ENCODE measurements at places on chromosomes 12 and 14.
A peak's percentile ranks its signal among the peaks of the same experiment; 100 is the strongest.

GRCh38 chr12:70576341-70577282 lies 60.6 kb downstream of the PTPRB start:
- peak; percentile 54 for DNase-seq

DNA sequence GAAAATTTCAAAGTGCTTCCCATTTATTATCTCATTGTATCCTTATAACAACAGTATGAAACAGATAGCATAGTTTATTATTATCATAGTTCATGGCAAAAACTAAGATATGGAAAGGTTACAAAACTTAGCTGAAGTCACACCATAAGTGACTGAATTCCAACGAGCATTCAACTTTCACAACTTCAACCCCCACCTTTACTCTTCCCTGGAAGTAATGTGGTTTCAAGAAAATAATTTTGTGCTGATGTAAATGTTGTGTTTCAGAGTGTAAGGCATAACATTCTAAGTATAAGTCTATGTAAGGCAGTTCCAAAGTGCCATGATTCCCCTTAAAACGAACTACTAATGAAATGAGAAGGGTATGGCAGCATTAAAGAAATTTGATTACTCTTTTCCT lies 454.5 kb downstream of the BCAT1 start:
- no peak for DNase-seq

DNA sequence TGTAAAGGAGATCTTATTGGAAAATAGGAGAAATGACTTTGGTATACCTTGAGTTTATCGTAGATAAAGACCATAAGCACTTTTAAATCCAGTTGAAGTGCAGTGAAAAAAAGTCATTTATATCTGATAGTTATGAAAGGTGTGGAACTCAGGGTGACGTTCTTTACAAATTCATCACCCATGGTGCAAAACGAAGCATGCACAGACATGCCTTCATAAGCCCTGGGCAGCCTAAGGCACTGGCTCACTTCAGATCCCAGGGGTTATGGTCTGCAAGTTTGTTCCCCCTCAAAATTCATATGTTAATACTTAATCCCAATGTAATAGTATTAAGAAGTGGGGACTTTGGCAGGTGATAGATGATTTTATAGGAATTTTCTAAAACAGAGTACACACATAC lies 1216.4 kb upstream of the USP15 start:
- DNase-seq: no peak

GRCh38 chr14:95387826-95388445 lies 68.2 kb upstream of the CLMN start:
- no peak for DNase-seq

DNA sequence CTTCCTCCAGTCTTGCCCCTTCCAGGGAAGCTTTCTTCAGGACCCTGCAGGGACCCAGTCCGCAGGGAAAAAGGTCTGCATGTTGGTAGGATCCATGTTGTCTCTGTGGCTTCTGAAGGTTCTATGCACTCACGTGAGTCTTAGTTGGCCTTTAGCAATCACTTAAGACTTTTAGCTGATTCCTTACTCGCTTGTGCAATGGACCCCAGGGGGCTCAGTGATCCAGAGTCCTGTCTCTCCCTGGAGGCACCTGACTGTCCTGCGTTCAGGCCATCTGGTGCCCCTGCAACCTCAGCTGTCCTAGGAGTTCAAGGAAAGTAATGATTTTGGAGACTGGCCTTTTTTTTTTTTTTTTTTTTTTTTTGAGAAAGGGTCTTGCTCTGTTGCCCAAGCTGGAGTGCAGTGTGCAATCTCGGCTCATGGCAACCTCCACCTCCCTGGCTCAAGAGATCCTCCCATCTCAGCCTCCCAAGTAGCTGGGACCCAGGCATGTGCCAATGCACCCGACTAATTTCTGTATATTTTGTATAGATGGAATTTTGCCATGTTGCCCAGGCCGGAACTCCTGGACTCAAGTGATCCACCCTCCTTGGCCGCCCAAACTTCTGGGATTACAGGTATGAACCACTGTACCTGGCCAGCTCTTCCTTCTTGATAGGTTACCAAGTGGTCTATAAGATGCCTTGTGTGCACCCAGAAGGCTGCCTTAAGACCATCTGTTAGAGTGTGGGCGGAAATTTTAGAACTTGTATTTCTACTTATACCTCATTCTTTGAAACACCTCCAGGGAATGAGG lies 4.6 kb downstream of the IFI27L2 start:
- no peak for DNase-seq

DNA sequence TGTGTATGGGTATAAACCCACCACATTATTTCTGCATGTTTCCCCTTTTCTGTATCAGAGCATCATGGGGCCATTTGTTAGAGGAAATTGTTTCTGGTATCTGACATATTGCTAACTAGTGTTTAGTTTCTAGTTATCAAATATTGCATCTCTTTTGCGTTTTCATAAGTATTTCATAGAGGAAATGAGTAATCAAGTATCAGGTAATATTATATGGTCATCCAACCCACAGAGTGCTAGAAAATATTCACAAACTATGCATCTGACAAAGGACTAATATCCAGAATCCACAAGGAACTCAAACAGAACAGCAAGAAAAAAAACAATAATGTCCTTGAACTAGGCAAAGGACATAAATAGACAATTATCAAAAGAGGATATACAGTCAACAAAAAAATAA lies 258.9 kb upstream of the LRIG3 start:
- no peak for DNase-seq

DNA sequence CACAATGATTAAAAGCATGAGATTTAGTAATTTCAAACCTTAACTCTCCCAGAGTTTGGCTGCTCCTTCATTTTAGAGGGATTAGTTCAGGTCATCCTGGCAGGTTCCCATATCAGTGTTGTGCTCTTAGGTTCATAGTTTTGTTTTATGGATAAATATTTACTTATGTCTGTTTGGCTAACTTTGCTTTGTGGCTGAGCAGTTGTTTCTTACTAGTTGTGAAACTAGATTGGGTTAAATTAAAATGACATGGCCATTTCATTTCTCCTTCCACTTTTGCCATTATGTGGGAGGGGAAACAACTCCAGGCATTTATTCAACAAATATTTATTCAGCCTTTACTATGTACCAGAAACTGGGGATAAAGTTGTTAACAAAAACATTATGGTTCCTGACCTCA lies 158.8 kb downstream of the TMTC3 start:
- DNase-seq: peak; percentile 65

DNA sequence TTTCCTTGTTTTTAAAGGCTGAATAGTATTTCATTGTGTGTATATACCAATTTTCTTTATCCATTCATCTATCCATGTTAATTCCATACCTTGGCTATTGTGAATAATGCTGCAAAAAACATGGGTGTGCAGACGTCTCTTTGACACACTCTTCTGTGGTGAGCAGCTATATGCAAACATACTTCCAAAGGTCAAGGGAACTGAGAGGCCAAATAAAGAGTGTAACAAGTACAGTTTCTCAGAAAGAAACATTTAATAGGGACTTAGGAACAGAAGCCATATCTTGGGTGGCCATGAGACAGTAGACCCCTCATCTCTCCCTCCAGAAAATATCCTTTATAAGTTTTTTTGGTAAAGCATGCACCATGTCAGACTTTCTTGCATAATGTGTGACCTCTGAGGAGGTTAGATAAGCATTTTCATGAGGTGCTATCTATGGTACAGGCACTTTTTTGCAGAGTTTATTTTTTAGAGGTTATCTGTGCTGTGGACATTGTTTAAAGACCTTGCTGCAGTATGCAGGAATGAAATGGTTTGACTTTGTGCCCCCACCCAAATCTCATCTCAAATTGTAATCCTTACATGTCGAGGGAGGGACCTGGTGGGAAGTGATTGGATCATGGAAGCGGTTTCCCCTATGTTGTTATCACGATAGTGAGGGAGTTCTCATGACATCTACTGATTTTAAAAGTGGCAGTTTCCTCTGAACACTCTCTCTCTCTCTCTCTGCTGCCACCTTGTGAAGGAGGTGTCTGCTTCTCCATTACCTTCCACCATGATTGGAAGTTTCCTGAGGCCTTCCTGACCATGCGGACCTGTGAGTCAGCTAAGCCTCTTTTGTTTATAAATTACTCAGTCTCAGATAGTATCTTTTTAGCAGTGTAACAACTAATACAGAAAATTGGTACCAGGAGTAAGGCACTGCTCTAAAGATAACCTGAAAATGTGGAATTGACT lies 1202.3 kb downstream of the GALC start:
- no peak for DNase-seq

DNA sequence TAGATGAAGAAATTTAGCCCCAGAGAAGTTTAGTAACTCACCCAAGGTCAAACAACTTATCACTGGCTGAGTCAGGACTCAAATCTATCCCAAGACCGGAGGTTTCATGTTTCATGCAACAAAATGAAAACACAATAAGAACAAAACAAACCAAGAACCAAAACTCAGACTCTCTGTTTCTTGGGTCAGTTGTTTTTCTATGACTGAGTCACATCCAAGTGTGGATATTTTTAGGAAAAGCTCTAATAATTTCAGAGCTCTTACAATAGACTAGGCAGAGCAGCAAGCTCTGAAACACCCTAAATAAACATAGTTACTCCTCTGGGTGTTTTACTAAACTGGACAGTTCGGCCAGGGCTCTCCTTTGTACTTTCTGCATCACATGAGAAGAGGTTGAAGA lies 87.6 kb upstream of the PRB2 start:
- no peak for DNase-seq

- no peak for DNase-seq
Measured at GRCh38 chr12:88693837-88694445, 113.7 kb upstream of the KITLG start.

DNA sequence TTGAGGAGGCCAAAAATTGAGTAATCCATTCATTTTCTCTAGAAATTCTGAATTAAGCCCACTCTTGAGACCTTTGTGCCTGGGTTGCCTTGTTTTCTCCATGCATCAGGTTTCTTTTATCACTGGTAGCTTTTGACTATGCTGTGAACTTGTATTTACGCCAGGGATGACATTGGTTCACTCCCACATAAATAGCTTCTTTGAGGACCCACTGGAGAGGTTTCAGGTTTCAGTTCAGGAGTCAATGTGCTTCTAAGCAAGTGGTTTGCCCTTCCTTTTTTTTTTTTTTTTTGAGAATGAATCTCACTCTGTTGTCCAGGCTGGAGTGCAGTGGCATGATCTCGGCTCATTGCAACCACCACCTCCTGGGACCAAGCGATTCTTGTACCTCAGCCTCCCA lies 10.2 kb upstream of the SLC17A8 start:
- DNase-seq: no peak

DNA sequence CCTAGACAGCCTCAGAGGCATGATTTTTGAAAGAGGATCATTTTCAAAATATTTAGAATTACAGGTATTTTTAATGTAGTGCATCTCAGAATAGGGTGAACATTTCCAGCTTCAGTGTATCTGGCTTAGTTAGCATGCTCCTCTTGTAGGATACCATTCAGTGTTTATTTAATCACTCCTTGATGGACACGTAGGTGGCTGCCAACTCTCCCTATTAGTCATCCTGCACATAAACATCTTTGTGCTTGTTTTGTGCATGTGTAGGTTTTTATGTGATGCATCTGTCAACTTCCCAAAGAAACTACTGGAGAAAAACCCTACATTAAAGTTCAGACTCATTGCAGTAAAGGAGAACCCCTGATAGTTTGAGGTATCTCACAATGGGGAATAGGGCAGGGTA lies 52.5 kb upstream of the RBM19 start:
- DNase-seq: no peak

GRCh38 chr12:116969615-116970585 lies 59.1 kb downstream of the FBXW8 start:
- peak; percentile 25 for DNase-seq

DNA sequence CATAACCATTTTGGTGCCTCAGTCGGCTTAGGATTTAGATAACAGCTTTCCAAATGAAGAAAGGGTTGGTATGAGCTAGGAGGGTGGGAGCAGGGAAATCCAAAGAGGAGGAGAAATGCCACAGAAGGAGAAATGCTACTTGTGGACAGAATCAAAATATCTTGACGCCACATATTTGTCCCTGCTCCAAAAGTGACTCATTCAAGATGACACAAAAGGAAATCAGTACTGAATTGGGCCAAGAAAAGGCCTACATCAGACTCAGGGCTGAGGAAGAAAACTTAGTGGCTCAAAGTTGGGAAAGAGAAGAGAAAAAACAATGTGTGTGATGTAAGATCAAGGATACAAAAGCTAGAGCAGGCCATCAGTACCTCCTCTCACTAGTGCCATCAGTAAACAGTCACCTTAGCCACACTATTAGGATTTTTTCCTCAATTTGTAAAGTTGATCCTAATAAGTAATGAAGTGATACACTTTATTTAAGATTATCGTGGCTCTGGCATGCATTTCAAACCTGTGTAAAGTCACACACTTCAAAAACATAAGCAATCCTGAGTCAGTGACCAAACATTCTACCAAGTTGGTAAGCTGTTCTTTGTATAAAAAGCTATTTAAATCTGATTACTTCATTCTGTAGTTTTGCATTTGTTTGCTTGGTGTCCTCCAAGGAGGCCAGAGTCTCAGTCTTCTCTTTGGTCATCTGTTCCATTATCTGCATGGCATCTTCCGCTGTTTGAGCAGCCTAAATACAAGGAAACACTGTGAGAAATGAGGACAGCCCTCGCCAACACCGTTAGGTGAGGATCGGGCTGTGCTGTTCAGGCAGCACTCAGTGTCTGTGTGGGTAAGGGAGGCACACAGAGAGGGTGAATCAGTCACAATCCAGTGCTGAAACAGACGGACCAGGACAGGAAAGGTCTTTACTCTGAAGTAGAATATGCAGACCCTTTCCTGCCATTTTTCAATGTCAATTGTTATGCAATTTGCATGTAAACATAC lies 52.6 kb upstream of the VPS33A start:
- DNase-seq: peak; percentile 96

- no peak for DNase-seq
Measured at GRCh38 chr12:112025808-112026375, 12.7 kb downstream of the ERP29 start.

DNA sequence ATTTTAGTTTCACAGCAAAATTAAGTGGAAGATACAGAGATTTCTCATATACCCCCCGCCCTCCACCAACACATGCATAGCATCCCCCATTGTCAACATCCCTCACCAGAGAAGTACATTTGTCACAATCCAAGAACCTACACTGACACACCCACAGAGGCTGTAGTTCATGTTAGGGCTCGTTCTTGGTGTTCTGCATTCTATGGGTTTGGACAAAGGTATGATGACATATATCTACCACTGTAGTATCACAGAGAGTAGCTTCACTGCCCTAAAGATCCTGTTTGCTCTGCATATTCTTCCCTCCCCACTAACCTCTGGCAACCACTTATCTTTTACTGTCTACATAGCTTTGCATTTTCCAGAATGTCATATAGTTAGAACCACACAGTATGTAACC lies 444.6 kb upstream of the DCN start:
- no peak for DNase-seq

DNA sequence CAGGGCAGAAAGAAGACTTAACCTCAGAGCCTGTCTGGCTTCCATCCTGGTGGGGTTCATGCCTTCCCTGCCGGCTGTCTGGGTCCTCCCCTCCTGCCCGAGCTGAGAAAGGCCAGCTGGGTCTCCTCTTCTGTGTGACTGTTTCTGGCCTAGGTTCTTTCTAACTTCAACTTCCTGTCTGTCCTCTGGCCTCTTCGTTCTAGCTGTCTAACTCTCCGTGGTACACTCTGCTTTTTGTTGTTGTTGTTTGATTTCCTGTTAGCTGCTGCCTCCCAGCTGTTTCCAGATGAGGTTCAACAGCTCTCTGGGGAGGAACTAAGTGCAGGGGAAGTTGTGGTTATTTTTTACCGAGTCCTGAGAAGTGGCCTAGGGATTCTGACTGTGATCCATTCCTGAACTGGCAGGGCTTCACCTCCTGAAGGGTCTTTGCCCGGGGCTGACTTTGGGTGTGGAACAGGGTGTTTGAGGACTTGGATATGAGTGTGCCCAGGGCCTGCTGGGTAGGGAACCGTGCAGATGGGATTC lies 3.2 kb downstream of the MLXIP start:
- no peak for DNase-seq

- no peak for DNase-seq
Measured at GRCh38 chr14:82387699-82388098, 854.0 kb upstream of the SEL1L start.

GRCh38 chr12:130405332-130405731 lies 67.6 kb downstream of the PIWIL1 start:
- no peak for DNase-seq
